ENCODE measurements at places on chromosomes 11 and 22.
A peak's percentile ranks its signal among the peaks of the same experiment; 100 is the strongest.

DNA sequence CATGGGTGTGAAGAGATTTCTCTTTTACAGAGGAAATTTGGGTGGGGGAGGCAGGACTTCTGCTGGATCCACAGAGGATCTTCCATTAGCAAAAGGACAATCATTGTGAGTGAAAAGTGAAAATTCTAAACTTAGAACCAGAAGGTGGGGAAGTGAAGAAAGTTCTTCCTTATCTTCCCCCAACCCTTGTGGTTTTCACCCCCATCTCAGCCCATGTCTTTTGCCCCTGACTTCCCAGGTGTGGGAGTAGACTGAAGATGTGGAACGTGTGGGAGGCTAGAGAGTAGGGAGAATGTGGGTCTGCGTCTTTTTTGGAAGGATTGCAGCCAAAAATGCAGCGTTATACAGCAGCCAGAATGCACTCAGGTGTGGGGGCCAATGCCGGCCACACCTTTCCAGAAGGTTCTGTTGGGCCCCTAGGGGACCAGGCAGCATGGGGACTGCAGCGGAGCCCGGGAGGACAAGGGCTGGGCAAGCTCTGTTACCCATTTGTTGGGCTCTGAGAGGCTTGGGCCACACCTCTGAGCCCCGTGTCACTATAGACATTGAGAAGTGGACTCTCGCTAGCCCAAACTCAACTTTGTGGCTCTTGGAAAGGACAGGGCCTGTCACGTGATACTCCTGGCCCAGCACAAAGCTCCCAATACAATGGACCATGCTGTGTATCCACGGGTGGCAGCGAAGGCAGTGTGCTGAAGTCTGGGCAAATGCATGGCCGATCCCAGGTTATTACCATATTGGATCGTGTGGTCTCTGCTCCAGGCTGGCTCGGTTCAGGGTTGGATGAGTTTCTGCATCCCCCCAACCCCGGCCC lies 32.8 kb upstream of the LINC01488 start:
- no peak for DNase-seq

DNA sequence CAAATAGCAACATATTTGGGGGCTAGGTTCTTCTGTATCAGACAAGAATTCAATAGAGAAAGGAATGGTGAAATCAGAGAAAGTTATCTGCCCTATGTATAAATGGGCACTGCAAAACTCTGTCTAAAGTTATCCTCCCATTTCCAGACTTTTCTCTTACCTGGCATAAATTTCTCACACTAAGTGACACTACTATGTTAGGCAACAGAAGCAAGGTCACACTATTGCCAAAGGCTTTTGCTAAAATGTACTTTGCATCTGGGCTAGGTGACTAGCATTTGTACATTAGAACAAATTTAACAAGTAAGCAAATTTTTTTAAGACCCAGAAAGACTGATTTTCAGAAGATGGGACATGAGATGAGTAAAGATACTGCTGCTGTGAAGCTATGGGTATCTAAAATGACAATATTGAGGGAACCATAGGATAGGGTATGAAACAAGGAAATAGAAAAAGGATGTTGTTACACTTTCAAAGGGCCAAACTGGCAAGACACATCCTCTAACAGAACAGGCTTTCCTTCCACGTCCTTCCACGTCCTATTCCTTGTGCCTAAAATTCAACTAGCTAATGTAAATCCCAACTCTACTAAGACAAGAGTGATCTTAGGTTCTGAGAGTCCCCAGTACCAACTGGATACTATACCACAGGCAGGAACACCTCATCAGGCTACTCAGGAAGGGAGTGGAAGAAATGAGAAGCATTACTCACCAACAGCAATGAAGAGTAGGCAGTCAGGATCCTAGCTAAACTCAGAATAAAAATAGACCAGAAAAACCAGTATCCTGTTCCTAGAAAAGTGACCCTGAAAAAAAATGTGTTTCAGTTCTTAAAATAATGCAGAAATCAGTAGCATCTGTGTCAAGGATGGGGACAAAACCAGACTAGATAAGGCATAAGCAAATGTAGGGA lies 22.6 kb downstream of the GDPD4 start:
- no peak for DNase-seq

- DNase-seq: no peak
Measured at GRCh38 chr11:62399878-62400266, 19.0 kb upstream of the SCGB1A1 start.

- no peak for DNase-seq
Measured at GRCh38 chr11:706957-707816, 1.2 kb downstream of the EPS8L2 start.

GRCh38 chr11:45502226-45502545 lies 163.2 kb downstream of the CHST1 start:
- no peak for DNase-seq

- peak; percentile 53 for DNase-seq
Measured at GRCh38 chr11:83070044-83070701, 1.5 kb downstream of the RAB30 start.

GRCh38 chr22:33076343-33076742 lies 18.2 kb upstream of the SYN3 start:
- no peak for DNase-seq

DNA sequence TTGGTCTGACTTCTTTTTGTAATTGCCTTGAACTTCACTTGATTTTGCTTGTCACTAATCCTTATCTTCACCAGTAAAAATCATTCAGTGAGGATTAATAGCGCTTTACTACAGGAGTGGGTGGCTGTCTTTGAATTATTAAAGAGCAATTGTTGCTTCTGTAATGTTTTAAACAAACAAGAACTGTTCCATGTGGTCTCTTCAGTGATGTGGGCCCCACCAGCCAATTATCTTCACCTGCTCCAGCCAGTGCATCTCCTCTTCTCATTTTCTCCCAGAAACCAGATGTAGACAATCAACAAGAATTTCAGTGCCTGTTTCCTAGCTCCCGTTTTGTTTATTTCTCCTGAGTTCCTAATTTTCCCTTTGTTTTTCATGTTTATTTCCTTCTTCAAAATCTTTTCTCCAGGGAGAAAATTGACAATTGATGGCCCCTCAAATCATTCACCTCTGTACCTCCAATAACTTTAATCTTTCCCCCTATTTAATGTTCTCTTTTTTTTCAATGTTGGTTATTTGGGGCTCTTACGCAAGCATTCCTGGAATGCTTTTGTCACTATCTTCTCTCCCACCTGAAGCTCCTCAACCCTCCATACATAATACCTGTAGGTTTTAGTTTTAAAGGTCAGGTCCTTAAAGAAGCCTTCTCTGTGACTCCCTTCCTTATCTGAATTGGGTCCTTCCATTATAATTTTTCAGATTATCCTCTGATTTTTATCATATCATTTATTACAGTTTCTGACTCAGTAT lies 115.1 kb downstream of the ARFGAP2 start:
- no peak for DNase-seq

GRCh38 chr11:101264306-101264705 lies 134.7 kb upstream of the PGR start:
- no peak for DNase-seq

GRCh38 chr11:99079576-99079975 lies 58.8 kb downstream of the CNTN5 start:
- DNase-seq: no peak

DNA sequence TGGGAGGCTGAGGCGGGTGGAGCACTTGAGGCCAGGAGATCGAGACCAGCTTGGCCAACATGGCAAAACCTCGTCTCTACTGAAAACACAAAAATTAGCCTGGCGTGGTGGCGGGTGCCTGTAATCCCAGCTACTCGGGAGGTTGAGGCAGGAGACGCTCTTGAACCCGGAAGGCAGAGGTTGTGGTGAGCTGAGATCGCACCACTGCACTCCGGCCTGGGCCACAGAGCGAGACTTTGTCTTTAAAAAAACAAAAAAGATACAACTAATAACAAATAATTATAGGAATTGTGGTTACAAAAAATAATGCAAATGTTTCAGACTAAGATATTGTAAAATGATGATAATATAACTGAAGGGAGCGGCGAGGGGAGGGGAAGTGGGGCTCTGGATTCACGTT lies 90.3 kb upstream of the RTL6 start:
- DNase-seq: no peak

DNA sequence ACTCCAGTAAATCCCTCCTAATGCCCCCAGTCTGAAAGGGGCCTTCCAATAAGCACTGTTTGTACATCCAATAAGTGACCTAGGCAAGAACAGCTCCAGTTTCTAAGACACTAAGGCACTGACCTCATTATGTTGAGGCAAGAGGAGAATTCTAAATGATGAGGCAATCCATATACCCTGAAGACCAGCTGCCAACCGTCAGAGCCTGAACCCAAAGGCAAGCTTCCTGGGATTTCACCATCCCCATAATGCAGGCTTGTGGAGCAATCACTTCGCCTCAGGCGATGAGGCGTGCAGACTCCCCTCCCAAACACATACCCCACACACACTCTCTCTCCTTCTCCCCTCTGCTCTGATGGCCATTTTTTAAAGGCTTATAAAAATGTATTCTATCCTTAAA lies 49.5 kb downstream of the LGR4 start:
- DNase-seq: no peak

DNA sequence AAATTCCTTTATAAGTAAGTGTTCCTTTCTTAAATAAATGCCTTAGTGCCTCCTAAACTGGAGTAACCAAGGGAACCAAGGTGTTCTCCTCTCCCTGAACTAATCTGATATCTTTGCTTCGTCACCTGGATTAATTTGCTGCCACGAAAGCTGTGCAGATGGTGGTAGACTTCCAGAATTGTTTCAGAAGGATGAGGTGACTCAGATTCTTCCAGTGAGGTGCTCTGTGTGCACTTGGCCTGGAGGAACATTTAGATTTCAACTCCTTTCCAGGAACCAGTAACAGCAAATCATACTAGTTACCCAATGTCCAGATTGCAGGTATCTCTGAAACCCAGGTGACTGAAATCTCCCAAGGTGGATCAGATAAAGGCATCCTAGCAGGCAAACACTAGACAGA lies 181.9 kb downstream of the FAT3 start:
- DNase-seq: no peak

- DNase-seq: no peak
Measured at GRCh38 chr11:80346353-80347059, 905.7 kb upstream of the TENM4 start.
